Amniotic stem cell (primary cell): ENCODE measurements at places on chromosomes 6 and 20.

GRCh38 chr6:111522393-111523020, 39.5 kb upstream of the REV3L start:
- no peak for DNase-seq

GRCh38 chr6:68701159-68701558, 66.1 kb downstream of the ADGRB3 start:
- DNase-seq: no peak

- no peak for DNase-seq
These were observed 244.4 kb downstream of the FOXA2 start for GRCh38 chr20:22339946-22340345.

DNA sequence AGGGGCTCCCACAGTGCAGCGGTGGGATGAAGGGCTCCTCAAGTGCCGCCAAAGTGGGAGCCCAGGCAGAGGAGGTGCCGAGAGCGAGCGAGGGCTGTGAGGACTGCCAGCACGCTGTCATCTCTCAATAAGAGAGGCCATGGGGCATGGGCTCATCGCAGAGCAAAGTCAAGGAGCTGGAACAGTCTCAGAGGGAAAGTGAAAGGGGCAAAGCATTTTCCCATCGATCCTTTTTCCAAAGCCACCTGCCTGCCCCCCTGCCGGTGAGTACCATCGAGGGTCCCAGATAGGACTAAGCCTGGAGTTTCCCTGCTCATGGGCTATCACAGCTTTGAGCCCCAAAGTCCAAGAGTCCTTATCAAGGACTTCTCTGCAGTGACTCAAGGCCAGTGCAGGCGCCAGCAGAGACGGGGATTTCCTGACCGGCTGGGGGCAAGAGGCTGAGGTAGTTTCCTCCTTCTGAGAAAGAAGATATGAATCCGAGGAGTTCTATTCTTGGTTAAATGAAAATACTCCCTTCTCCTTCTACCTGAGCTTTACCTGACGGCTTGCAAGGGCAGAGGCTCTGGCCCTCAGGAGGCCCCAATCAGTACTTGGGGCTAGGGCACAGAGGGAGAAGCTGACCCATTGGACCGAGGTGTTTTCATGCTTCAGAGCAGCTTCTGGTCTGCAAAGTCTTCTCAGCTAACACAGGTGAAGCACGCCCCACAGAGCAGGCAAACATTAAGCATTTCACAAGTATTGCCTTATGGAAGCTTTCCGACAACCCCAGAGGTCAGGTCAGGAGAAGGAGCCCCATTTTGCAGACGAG, 22.6 kb downstream of the ETV7 start:
- DNase-seq: no peak

DNA sequence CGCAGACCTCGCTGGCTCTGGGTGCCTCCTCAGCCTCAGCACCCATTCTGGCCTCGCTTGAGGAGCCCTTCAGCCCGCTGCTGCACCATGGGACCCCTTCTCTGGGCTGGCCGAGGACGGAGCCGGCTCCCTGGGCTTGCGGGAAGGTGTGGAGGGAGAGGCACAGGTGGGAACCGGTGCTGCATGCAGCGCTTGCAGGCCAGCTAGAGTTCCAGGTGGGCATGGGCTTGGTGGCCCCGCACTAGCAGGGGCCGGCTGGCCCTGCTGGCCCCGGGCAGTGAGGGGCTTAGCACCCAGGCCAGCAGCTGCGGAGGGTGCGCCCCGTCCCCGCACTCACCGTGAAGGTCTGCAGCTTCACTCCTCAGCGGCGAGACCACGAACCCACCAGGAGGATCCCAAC, 30.4 kb downstream of the DEFB114 start:
- DNase-seq: no peak

GRCh38 chr6:106098383-106099234, 12.5 kb downstream of the PRDM1 start:
- DNase-seq: no peak

- DNase-seq: no peak
These were observed 169.9 kb downstream of the QRSL1 start for GRCh38 chr6:106799031-106799894.

GRCh38 chr6:151747896-151748295, 59.6 kb upstream of the ESR1 start:
- no peak for DNase-seq

DNA sequence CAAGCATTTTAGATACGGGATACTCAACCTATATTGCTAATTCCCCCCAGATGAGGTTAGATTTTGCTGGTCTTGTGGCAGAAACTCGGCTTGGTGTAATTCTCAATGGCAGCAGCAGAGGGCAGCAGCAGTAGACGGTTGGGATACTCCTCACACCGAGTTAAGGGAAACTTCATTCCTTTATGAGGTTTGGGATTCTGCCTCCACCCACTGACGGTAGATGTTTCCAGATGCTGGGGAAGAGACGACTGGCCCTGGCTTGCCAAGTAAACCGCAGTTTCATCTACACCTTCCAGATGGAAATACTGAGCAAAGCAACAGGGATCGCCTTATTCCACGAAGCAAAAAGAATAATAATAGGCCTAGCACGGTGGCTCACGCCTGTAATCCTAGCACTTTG, 8.2 kb upstream of the TBC1D7 start:
- peak; percentile 34 for DNase-seq

DNA sequence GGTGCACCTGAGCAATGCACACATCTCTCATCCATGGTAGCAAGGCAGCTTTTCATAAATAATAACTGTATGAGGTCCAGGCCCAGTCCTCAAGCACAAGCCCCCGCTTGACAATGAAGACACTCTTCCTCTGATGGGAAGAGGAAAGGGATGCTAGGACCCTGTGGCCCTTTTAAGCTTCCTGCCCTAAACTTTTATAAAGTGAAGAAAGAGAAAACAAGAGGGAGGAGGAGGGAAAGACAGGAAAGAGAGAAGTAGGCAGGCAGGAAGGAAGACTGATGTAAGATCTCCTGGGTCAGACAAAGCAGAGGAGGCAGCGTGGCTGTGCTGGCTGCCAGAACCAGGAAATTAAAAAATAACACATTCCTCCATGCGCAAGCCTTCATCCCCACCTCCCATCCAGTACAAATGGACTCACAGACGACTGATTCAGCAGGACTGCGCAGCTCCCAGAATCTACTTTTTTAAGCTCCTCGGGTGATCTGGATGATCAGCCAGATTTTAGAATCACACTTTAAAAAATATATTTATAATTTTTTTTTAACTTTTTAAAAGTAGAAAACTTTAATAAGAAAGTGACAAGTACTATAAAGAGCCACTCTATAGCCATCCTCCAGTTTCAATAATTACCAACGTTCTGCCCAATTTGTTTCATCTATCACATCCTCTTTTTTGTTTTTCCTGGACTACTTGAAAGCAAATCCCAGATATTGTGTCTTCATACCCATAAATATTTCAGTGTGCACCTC, 16.5 kb downstream of the TNFAIP3 start:
- DNase-seq: no peak

- no peak for DNase-seq
These were observed 155.2 kb downstream of the NFATC2 start for GRCh38 chr20:51387125-51387875.

DNA sequence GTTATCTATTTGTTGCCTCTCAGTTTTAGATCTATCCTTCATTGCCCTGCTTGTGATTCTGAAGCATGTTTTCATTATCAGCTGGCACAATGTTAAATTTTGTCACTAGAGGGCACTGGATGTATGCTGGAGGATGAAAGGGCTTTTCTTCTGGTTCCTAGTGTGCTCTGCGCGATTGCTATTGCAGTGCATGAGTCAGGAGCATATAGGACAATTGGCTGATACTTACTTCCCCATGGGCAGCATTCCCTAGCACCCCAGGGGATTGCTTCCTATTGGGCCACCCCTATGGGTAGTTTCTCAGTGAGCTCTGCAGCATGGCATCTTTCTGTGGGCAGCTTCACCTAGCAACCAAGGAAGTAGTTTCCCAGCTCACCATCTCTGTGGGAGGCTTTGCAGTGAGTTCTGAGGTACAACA, 280.3 kb upstream of the SYNCRIP start:
- peak; percentile 51 for DNase-seq
